ENCODE measurements at places on chromosomes 7 and 10. TPM values are rescaled to one million over a fixed set of nuclear protein-coding genes. Genes with fewer than 3 reads are reported as not detected.

The NHLRC2 gene
- 39.9 TPM for total RNA-seq

The GPR85 gene
- total RNA-seq: 1.8 TPM

The ZNF786 gene
- 12.1 TPM for total RNA-seq

The CPEB3 gene
- 2.6 TPM for total RNA-seq
